T-helper 1 cell (primary cell): ENCODE measurements at places on chromosomes 1 and 21.

GRCh38 chr21:42171091-42172053 is 47.6 kb upstream of the ABCG1 start:
- no peak for DNase-seq

DNA sequence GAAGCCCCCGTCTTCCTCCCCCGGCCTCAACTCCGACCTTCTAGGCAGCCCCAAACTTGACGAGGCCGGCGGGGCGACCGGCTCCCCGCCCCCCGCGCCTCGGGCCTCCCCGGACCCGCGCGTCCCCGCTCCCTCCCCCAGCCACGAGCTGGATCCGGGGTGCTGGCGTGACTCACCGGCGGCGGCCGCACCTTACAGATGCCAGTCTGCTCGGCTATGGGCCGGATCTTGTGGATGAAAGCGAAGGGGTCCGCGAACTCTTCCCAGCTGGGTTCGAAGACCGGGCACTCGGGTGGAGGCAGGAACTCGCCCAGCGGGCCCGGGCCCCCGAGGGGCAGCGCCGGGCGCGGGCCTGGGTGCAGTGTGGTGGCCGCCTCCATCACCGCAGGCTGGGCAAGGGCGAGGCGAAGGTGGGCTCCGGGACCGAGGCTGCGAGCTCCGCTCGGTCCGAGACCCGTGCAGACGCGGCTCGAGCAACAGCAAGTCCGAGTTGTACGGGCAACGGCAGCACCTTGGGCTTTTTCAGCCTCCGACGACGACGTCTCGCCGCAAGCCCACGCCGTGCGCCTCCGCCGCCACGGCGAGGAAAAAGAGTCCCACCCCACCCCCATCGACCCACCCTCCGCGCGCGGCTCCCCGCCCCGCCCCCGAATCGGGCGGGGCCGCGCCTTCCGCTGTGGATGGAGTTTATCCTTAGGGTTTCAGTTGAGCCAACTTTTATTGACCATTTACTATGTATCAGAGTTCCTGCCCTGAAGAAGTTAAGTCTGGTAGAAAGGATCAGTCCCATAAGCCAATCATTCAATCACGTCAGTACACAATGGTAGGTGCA is at the start of gene KDM5B:
TSS of gene KDM5B (minus strand) at position 496 of the 832 bp plus-strand sequence. CDS start at position 380, 116 bp downstream.
- DNase-seq, result peak; percentile 48

DNA sequence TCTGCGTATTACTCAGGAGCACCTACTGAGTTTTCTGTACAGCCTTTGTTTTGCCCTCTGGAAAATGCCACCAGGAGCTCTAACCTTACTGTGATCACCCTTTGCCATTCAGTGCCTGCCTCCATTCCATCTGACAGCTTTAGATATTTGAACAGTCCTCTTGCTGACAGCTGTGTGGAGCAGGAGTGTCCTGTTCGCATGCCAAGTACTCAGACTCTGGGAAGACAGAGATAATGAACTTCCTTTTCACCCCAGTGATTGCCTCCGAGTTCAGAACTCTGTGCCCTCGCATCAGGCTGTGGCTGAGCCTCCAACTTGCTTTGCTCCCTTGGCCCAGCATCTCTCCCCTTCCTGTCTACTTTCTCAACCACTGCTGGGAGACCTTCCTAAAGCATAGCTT is 74.0 kb downstream of the CACNA1E start:
- no peak for DNase-seq

DNA sequence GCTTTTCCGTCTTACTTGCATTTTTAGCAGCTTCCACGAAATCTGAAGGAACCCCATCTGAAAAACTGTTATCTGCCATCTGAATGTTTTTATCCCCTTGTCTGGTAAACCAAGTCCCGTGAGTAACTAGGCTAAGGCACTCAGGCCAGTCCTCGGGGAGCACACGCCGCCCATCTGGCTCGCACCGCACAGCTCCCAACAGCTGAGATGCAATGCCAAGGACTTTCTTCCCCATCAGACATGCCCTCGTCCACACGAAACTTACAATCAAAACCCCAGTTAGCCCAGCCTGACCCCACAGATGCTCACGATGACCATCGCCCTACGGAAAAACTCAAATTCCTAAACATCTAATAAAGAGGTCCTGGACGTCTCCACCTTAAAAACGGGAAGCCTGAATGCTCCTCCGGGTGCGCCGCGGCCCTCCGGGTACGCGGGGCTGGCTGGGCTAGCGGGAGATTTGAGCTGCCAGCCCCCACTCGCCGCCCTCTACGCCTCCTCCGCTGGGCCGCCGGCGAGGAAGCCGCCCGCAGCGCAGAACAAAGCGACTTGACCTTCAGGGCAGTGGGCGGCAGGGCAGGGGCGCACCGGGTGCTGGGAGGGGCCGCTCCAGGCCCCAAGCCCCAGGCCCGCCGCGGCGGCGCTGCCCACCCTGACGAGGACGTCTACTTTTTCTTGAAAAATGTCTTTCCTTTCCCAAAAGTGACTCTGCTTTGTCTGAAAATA is 36.6 kb downstream of the CD58 start:
- DNase-seq, result no peak

DNA sequence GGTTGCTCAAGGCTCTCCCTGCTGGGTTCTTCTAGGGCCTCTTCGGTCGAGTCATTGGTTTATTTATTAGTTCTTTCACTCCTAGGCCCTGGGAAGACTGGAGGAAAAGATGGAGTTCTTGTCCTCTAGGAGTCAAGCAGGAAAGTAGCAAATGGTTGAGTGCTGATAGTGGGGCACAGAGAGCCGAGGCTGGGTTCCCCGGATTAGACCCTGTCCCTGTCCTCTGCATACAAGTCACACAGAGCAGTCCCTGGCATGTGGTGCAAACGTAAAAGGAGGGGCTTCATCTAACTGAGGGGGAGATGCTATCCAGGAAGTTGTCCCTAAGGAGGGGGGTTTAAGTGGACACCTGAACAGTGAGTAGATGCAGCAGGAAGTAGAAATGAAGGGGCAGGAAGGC is 19.2 kb upstream of the KCNE2 start:
- DNase-seq, result no peak

DNA sequence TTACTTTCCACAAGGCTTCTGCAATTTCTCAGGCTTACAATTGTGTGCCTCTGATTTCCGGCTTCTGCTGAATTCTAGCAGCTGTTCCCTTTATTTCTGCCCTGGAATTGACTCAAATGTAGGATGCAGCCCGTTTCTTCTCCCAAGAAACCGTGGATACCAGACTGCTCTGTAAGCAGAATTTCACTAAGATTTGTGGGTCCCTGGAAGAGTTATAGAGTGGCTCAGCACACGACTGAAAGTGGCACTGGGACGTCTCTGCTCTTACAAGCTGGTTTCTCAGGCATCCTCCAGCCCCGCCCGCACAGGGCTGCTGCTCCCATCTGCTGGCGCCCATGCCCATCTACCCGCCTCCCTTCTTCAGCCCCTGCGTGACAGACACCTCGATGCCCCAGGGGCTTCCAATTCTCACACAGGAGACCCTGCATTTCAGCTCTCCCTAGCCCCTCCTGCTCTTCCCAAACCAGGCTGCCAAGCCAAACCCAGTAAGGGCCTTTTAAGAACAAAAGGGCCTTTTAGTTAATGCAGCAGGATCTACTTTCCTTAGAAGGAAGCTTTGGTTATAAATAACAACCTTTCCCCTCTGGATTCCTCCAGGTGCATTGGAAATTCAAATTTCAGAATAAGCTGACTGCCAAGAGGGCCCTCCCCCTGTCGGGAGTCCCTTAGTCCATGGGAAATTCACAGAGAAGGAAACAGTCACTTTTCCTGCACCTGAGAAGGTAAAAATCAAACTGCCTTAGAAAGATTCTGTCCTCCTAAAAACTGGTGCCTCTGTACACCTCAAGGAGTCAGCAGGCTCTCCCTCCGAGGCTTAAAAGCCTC is 45.4 kb upstream of the TENT5B start:
- DNase-seq, result no peak

DNA sequence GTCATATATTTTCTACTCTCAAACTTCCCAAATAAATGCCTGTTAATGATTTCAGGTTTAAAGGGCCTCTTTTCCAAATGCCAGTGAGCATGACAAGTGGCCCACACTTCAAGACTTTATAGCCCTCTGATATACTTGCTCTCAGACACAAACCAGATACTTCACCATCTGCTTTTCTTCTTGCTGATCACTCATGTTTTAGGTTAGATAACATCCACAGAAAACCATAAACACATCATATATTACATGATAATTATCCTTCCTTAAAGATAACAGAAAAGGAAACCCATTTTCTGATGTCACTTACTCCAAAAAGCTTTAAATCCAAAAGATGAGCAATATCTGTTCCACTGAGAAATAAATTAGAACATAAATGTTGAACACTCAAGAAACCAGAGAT is 723.5 kb downstream of the LTN1 start:
- no peak for DNase-seq

DNA sequence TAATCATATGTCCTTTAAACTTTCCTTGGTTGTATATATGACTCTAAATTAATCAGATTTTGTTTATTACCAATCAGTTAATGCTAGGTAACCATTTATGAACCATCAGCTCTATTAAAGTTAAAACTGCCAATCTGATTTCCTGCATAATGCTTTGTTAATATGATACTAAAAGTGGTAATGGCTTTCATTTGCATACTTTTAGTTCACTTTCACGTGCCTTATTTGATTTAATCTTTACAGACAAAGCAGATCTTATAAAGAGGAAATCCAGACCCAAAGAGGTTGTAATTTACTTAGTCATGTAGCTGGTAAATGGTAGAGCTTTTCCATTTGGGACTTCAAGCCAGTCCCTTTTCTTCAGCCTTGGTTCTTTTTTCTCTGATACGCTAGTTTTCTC is 61.3 kb downstream of the CLIC4 start:
- DNase-seq, result no peak

DNA sequence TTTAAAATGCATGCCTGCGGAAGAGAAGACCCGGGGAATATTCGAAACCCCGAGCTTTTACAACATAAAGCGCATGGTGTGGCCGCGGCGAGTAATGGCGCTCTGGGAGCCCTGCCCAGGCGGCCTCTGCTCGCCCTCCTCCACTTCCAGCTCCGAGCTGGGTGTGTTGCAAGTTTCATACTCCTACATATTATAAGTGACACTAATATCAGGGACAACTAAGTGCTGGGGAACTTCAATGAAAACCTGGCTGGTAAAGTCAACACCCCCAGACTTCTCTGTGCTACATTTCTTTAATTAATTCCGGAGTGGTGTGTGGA is 11.8 kb downstream of the SIM2 start:
- no peak for DNase-seq

GRCh38 chr1:203038217-203038741 is 12.0 kb downstream of the PPFIA4 start:
- DNase-seq, result no peak

DNA sequence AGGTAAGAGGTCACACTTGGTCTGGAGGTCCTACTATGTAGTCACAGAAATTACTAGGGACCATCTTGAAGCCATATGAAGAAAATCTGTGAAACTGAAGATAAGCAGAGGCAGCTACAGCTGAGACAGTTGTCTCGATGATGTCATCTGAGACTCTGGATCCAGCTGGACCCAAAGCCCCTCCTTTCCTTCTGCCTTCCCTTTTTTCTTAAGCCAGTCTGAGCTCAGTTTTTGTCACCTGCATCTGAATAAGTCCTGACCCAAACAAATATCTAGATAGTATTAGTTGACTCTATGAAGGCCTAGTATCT is 143.3 kb downstream of the ETS2 start:
- no peak for DNase-seq

DNA sequence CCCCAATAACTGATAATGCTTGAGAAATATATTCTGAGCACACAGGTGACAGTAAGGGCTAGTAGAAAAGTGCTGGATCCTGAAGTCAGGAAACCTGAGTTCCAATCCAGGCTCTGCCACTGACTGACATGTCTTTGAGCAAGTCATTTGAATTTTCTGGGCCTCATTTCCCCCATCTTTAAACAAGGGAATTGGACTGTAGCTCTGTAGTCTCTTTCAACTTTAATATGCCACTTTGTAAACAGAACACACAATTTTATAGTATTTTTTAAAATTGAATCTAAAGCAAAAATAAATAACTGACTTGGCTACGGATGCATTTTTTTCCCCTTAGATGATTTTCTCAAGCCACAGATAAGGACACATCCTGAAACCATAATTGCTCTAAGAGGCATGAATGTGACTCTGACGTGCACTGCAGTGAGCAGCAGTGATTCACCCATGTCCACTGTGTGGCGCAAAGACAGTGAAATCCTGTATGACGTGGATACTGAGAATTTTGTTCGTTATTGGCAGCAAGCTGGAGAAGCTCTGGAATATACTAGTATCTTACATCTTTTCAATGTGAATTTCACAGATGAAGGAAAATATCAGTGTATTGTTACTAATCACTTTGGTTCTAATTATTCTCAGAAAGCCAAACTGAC is 37.0 kb downstream of the LRIG2 start:
- DNase-seq, result no peak

DNA sequence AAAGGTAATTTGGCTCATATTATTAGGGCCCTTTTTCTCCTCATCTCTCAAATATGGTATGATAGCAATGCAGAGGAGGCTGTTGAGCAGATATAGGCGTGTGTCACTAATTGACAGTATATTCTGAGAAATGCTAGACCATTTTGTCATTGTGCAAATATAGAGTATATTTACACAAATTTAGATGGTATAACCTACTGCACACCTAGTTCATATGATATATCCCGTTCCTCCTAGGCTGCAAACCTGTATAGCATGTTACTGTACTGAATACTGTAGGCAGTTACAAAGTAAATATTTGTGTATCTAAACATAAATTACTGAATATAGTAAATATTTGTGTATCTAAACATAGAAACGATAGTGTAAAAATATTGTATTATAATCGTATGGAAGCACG is 8.6 kb downstream of the ZBTB37 start:
- DNase-seq, result no peak

DNA sequence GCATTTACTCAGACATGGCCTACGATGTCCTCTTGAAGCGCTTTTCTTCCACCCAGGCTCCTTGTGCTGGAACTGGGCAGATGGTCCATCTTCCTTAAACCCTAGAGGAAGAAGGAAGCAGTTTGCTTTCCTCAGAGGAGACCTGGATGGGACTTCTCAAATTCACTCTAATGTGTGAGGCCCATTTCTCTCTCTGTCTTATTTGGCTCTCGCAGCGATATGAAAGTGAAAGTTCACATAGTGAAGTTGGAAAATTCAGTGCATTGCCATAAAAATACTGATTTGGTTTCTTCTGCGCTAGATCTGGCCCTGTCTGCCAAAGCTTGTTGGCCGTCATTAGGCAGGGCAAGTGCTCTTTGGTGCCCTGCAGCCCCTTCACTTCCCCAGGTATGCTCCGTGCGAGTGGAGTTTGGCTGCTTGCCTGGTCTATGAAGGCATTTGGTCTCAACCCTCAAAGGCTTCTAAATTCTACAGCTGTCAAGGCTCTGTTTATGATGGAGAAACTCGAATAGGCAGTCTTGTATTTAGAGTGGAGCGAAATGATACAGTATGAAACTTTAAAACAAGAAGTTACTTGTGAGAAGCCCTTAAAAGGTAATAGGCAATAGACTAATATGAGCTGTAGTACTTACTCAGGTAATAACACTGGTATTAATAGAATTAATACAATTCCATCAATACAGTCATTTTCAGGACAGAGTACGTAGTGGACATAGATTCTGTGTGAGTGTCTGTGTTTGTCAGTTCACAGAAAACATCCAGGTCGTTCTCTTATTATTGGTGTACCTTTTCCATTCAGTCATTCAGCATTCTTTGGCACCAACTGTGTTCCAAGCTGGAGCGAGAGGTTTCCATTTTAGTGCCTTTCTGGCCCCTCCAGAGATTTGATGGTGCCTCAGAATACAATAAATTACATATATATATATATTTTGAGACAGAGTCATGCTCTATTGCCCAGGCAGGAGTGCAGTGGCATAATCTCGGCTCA is 20.5 kb downstream of the SZRD1 start:
- DNase-seq, result no peak

GRCh38 chr1:164725401-164725800 is 166.4 kb downstream of the PBX1 start:
- no peak for DNase-seq

- no peak for DNase-seq
Observed at GRCh38 chr1:176119549-176119948, 87.5 kb downstream of the COP1 start.

GRCh38 chr1:29945426-29945825 is 709.1 kb downstream of the PTPRU start:
- DNase-seq, result no peak
